Thyroid gland (tissue), 4 donors: ENCODE measurements at places on chromosomes 11 and 22. TPM values are rescaled to one million over a fixed set of nuclear protein-coding genes. Genes with fewer than 3 reads are reported as not detected.

GRCh38 chr11:75716659-75717058 is 979 bp upstream of the MOGAT2 start:
- H3K4me3 ChIP-seq = no peak overlapping the region
- H3K4me1 ChIP-seq = no peaks in the 10 kb centered on the region
- H3K36me3 ChIP-seq = no peaks in the 10 kb centered on the region
- H3K27ac ChIP-seq = no peak overlapping the region
- DNase-seq = no peak

KBTBD3 gene
- 16.6 TPM for total RNA-seq

DNA sequence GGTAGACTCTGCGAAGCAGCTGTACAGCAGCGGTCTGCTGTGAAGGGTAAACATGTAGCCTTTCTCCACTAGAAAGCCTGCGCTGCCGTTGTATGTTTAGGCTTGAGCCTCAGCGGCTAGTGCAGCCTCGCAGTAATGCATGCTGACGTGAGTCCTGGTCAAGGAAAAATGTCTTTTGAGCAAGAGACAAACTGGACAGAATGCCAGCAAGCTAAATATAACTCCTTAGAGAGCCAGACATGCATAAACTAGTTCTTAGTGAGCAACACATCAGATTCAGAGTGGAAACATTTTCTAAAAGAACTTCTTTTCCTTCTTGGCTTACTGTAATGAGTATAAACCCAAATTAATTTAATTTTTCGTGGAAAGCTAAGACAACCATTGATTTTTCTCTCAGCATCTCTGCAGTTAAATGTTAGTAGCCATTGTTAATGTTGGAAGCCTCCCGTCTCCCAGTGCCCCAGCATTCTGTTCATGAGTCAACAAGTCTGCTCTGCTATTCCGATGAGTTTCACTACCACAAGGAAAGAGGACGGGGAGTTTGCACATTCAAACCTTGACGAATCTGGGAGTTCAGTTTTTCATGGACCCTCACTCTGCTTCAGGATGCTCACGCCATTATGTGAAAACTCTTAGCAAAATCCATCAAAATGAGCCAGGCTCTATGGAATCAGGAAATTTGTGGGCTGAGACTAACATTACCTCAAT is 51.4 kb downstream of the JAM3 start:
- no peak overlapping the region for H3K4me3 ChIP-seq
- H3K27me3 ChIP-seq = no peaks in the 10 kb centered on the region

DNA sequence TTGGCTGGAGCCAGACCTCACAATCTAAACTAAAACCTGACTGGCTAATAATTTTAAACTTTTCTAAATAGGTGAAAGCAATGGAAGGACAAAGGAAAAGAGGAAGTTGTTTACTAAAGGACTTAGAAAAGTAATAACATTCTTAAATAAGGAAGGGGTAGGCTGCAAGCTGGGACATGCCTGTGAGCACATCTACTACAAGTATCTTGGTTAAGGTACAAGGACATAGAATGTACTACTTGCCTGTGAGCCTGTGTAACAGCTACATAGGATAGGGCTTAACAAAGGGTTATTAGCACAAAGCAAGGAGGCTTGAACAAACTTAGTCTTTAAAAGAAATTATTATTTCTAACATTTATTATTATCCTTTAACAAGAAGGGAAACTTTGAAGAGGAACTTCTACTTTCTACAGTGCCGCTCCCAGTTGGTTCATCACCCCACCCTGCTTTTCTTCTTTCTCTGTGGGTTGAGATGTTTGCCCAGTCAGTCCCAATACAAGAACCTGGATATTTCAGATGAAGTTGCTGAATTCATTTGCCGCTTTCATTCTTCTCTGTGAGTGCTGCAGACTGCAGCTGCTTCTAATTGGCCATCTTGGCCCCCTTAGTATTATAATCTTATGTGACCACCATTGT is 87.5 kb downstream of the PRMT3 start:
- H3K4me3 ChIP-seq = no peak overlapping the region
- H3K27me3 ChIP-seq = no peaks in the 10 kb centered on the region
- no peak overlapping the region for H3K27ac ChIP-seq
- no peaks in the 10 kb centered on the region for H3K4me1 ChIP-seq
- no peak for DNase-seq

- H3K27ac ChIP-seq = no peak overlapping the region
- no peak for DNase-seq
- no peaks in the 10 kb centered on the region for H3K27me3 ChIP-seq
These were observed 121.3 kb upstream of the ALDH3B2 start for GRCh38 chr11:67795746-67796145.

DNA sequence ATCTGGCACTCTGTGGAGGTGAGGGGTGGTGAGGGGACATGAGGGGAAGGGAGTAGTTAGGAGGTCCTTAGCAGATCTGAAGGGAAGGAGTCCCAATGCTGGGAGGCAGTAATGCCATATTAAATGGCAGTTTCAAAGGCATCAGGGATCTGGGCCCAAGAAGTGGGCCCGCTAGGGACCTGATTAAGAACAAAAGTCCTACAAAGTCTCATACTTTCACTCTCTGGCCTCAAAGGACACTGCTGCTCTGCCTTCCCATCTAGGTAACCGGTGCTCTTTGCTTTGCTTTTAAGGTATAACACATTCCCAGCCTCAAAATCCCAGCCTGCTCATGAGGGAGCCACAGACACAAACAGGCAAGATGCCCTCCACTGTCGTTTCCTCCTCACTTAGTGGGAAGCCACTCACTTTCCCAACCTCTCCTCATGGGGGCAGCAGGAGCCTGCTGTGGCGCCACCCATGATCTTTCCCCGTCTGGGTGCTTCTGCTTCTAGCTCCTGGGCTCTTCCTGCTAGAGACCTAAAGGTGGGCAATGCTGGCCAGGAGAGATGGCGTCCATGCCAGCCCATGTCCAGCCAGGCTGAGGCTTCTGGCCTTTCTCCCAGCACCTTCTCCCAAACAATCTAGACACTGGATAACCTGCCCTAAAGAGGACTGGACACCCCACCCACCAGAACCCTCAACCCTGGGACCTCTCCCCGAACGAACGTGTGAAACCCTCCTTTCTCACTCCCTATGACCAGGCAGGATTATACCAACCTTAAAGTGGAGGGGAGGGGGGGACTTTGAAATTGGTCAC is 68.3 kb downstream of the PLEKHA7 start:
- no peaks in the 10 kb centered on the region for H3K27me3 ChIP-seq
- no peaks in the 10 kb centered on the region for H3K36me3 ChIP-seq
- DNase-seq = peak; percentile 79
- peaks cover 6% of the 10 kb centered on the region for H3K4me1 ChIP-seq
- peak overlapping the region; percentile 47 for H3K27ac ChIP-seq
- H3K4me3 ChIP-seq = no peak overlapping the region

ISX gene
- total RNA-seq = not detected

LRRC32 gene
- total RNA-seq = 17.6 TPM

GRCh38 chr22:21971858-21972275 is 10.7 kb downstream of the TOP3B start:
- H3K4me1 ChIP-seq = no peaks in the 10 kb centered on the region
- no peak overlapping the region for H3K27ac ChIP-seq
- no peaks in the 10 kb centered on the region for H3K27me3 ChIP-seq

DNA sequence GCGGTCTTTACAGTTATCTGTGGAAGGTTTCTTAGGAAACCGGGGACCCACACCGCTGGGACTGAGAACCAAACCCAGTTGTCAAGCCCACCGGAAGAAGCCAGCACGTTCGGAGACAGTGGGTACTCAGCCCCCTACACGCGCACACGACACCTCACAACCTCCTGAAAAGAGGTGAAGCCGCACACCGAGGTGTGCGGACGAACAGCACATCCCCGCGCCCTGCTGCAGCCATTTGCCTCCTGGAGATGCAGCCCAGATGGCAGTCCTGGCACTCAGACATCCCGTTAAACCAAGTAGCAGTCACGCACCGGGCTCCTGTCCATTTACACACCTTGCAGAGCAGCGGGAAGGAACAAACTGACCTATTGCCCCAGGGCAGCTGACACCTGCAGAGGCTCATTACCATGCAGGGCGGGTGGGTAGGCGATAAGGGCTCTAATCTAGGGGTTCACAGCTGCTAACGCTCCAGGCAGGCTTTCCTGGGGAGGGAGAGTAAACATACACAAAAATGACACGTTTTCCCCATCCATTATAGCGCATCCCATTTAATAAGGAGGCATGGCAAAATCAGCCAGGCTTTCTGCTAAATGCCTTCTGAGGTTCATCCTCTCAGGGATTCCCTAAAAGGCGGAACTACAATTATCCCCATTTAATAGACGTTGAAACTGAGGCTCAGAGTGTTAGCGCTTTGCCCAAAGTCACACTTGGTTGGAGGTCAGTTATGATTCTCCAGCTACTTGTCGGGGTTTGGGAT is 864 bp upstream of the EHBP1L1 start:
- peaks cover under 1% of the 10 kb centered on the region for H3K36me3 ChIP-seq
- peak overlapping the region; percentile 81 for H3K27ac ChIP-seq
- DNase-seq = peak; percentile 33
- no peaks in the 10 kb centered on the region for H3K27me3 ChIP-seq
- no peak overlapping the region for H3K4me3 ChIP-seq
- H3K4me1 ChIP-seq = peaks cover 40% of the 10 kb centered on the region

TIGD3 gene
- total RNA-seq = 0.34 TPM

- peaks cover 40% of the 10 kb centered on the region for H3K4me1 ChIP-seq
- no peaks in the 10 kb centered on the region for H3K36me3 ChIP-seq
- no peak overlapping the region for H3K4me3 ChIP-seq
- H3K27me3 ChIP-seq = no peaks in the 10 kb centered on the region
- H3K27ac ChIP-seq = peak overlapping the region; percentile 97
These were observed 5.4 kb downstream of the SMCO4 start for GRCh38 chr11:93537767-93538261.

SCUBE1 gene
- total RNA-seq = 0.89 TPM
